Activated naive CD8-positive, alpha-beta T cell treated with anti-CD3 and anti-CD28 coated beads, Interleukin-2, amount 10 ng/mL, durations not matched to agents 7 days and 5 days (primary cell): ENCODE measurements at places on chromosomes 1 and 21. TPM values are rescaled to one million over a fixed set of nuclear protein-coding genes. Genes with fewer than 3 reads are reported as not detected.

GRCh38 chr1:115813727-115814126 is 27.2 kb downstream of the NHLH2 start:
- H3K4me3 ChIP-seq: no peak overlapping the region
- no peak for DNase-seq
- H3K27ac ChIP-seq: no peak overlapping the region
- H3K27me3 ChIP-seq: peaks cover 8% of the 10 kb centered on the region

DNA sequence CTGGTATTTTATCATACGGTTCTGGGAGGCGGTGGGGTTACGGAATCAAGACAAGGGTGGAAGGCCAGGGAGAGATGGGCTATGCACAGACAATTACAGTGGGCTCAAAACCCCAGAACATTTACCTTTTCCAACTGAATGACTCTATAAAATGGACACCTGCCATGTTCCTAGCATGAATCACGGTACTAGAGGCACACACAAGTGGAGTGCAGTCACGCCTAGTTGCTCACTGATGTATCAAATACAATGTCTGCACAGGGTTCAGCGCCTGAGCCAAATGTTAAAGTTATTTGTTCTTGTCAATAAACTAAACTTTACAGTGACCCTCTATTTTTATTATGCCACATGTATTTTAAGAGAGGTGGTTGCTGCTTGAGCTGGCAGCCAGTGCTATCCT is 121.4 kb downstream of the ATG4C start:
- H3K36me3 ChIP-seq: no peaks in the 10 kb centered on the region
- DNase-seq: no peak
- H3K4me3 ChIP-seq: no peak overlapping the region
- peaks cover 5% of the 10 kb centered on the region for H3K27me3 ChIP-seq
- H3K27ac ChIP-seq: no peak overlapping the region
- H3K4me1 ChIP-seq: peaks cover 2% of the 10 kb centered on the region

DNA sequence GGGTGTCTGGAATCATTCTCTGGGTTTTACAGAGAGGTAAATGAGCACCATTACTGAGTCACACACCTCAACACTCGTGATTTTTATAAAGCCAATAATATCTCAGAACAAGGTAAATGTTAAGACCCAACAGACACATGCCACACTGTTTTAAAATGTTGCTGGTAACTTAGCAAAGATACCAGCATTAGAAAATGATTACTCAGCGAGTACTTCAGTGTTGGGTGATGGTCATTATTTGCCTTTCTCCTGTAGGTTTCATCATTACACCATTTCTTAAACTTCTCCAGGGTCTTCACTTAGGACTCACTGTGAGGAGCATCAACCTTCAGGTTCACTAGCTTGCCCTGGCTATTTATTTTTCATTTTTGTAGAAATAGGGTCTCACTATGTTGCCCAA is 6.9 kb upstream of the C4BPB start:
- DNase-seq: no peak
- H3K27ac ChIP-seq: no peak overlapping the region
- H3K36me3 ChIP-seq: no peaks in the 10 kb centered on the region
- peaks cover 22% of the 10 kb centered on the region for H3K27me3 ChIP-seq
- no peak overlapping the region for H3K4me3 ChIP-seq

- no peak overlapping the region for H3K4me3 ChIP-seq
- peaks cover 26% of the 10 kb centered on the region for H3K27me3 ChIP-seq
- H3K27ac ChIP-seq: no peak overlapping the region
- DNase-seq: no peak
- peaks cover 4% of the 10 kb centered on the region for H3K36me3 ChIP-seq
Measured at GRCh38 chr1:35574125-35574654, 1.1 kb downstream of the TFAP2E start.

- no peaks in the 10 kb centered on the region for H3K27me3 ChIP-seq
- no peak overlapping the region for H3K27ac ChIP-seq
- no peak for DNase-seq
- H3K36me3 ChIP-seq: peaks cover 6% of the 10 kb centered on the region
Measured at GRCh38 chr21:13937236-13937635, 273.5 kb downstream of the LIPI start.

- no peak for DNase-seq
- H3K4me3 ChIP-seq: no peak overlapping the region
- H3K36me3 ChIP-seq: no peaks in the 10 kb centered on the region
Measured at GRCh38 chr21:45834026-45834715, 147.4 kb upstream of the COL6A1 start.

ANXA9 gene
- total RNA-seq: not detected

NUDT4B gene
- not detected for total RNA-seq

DNA sequence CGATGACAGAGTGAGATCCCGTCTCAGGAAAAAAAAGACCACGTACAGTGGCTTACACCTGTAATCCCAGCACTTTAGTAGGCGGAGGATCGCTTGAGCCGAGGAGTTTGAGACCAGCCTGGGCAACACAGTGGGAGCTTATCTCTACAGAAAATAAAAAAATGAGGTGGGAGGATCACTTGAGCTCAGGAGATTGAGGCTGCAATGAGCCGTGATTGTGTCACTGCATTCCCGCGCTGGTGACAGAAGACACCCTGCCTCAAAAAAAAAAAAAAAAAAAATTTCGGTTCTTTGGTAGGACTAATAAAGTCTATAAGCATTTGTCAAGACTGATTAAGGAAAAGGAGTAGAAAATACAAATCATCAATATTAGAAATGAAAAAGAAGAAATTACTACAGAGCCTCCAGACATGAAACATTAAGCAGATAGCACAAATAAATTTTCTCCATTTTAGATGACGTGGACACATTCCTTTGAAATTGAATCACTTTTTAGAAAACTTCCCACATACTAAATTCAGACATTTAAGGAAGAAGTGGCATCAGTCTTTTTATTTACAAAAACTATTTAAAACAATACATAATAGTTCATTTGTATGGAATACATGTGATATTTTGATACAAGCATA is 30.4 kb downstream of the MORC3 start:
- H3K27ac ChIP-seq: no peak overlapping the region
- no peak overlapping the region for H3K4me3 ChIP-seq
- H3K36me3 ChIP-seq: peaks cover 33% of the 10 kb centered on the region
- no peak for DNase-seq

NCAM2 gene
- not detected for total RNA-seq

DNA sequence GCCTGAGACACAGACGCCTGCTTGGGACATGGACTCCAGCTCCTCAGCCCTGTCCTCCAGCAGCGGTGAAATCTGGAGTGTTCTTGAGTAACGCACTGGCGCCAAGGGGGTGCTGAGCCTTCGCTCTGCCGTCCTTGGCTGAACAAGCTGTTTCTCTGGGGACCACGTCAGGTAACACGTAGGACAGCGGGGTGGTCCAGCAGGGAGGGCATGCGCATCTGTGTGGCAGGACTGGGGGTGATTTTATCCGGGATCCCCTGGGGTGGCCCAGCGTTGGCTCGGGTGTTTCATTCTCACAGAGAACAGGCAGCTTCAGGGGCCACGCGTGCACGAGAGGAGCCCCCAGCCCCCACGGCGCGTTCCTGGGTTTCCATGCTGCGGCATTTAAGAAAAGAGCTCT is 61.2 kb downstream of the AGPAT3 start:
- DNase-seq: no peak
- H3K27me3 ChIP-seq: no peaks in the 10 kb centered on the region
- H3K4me1 ChIP-seq: peaks cover 15% of the 10 kb centered on the region
- H3K27ac ChIP-seq: no peak overlapping the region
- H3K36me3 ChIP-seq: peaks cover 4% of the 10 kb centered on the region
- no peak overlapping the region for H3K4me3 ChIP-seq

SPRR2G gene
- total RNA-seq: not detected

ETV3L gene
- total RNA-seq: not detected

KLHL20 gene
- 27.7 TPM for total RNA-seq

GRCh38 chr21:34132202-34132601 is 58.8 kb downstream of the MRPS6 start:
- H3K36me3 ChIP-seq: peaks cover 54% of the 10 kb centered on the region
- peaks cover 62% of the 10 kb centered on the region for H3K4me1 ChIP-seq
- H3K27me3 ChIP-seq: no peaks in the 10 kb centered on the region
- peak overlapping the region; percentile 9 for H3K4me3 ChIP-seq
- peak overlapping the region; percentile 95 for H3K27ac ChIP-seq

ST6GALNAC5 gene
- not detected for total RNA-seq

- peaks cover 38% of the 10 kb centered on the region for H3K4me1 ChIP-seq
- H3K36me3 ChIP-seq: peaks cover 55% of the 10 kb centered on the region
- DNase-seq: no peak
- no peak overlapping the region for H3K4me3 ChIP-seq
- H3K27me3 ChIP-seq: no peaks in the 10 kb centered on the region
Measured at GRCh38 chr1:198910816-198911215, 272.0 kb downstream of the PTPRC start.

- H3K4me3 ChIP-seq: no peak overlapping the region
- H3K27me3 ChIP-seq: no peaks in the 10 kb centered on the region
- no peaks in the 10 kb centered on the region for H3K4me1 ChIP-seq
Measured at GRCh38 chr1:74247881-74248528, 12.8 kb downstream of the TNNI3K start.

ALPL gene
- total RNA-seq: not detected

DNA sequence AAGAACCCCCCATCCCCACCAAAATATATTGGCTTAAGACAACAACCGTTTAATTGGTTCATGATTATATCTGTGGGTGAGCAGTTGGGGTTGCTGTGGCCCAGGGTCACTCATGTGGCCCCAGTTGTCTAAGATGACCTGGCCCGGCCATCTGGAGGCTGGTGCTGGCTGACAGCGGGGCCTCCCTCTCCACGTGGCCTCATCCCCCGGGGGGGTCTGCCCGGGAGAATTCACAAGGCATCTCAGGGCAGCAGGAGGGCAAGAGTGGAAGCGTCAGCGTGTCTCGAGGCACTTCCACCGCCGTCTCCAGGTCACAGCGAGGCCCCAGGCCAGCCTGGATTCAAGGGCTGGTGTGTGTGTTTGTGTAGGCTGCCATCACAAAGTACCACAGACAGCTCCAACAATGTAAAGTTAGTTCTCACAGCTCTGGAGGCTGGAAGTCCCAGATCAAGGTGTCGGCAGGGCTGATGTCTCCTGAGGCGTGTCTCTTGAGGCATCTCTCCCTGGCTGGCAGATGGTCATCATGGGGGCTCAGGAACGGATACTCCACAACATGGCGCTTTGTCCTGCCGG is 11.0 kb upstream of the UTS2 start:
- no peak for DNase-seq
- no peak overlapping the region for H3K27ac ChIP-seq
- H3K4me3 ChIP-seq: no peak overlapping the region
- H3K36me3 ChIP-seq: no peaks in the 10 kb centered on the region
- H3K4me1 ChIP-seq: no peaks in the 10 kb centered on the region
- no peaks in the 10 kb centered on the region for H3K27me3 ChIP-seq

- peaks cover 39% of the 10 kb centered on the region for H3K4me1 ChIP-seq
- no peak overlapping the region for H3K27ac ChIP-seq
- DNase-seq: no peak
Measured at GRCh38 chr21:33940164-33940880, 24.7 kb upstream of the ATP5PO start.

ZNF593OS gene
- total RNA-seq: not detected

MSH4 gene
- 0.67 TPM for total RNA-seq

GRCh38 chr21:43337901-43338655 is 88.9 kb downstream of the SIK1 start:
- peaks cover 4% of the 10 kb centered on the region for H3K27me3 ChIP-seq
- no peak for DNase-seq
- peak overlapping the region; percentile 78 for H3K27ac ChIP-seq
- no peak overlapping the region for H3K4me3 ChIP-seq
- peaks cover 10% of the 10 kb centered on the region for H3K36me3 ChIP-seq

VCAM1 gene
- total RNA-seq: 0.51 TPM

- H3K27ac ChIP-seq: no peak overlapping the region
- no peaks in the 10 kb centered on the region for H3K36me3 ChIP-seq
- H3K4me1 ChIP-seq: no peaks in the 10 kb centered on the region
- no peak for DNase-seq
- no peak overlapping the region for H3K4me3 ChIP-seq
Measured at GRCh38 chr1:112111734-112112133, 122.3 kb upstream of the KCND3 start.

DRAM2 gene
- total RNA-seq: 37.1 TPM

GRCh38 chr1:160040476-160040875 is 8.7 kb upstream of the PIGM start:
- H3K27me3 ChIP-seq: peaks cover 11% of the 10 kb centered on the region
- no peak for DNase-seq
- no peaks in the 10 kb centered on the region for H3K4me1 ChIP-seq
- H3K27ac ChIP-seq: no peak overlapping the region

EPHA10 gene
- total RNA-seq: not detected

DNA sequence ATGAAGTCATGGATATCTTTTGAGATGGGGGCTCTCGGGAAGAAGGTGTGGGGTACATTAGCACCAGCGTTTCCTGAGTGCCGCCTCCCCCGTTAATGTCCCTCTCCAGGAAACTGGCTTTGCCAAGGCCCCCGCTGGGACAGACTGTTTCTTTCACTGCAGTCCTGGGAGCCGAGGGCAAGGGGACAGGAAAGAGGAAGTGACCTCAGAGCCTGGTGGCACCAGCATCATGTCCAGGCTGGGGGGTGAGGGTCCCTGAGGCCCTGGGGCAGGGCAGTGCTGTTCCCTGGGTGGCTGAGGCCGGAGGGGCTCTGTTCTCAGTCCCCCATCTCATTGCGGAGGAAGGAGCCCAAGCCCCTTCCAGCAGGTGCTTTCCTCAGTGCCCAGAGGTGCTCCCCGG is 5.8 kb downstream of the PFKL start:
- no peak overlapping the region for H3K4me3 ChIP-seq
- H3K27me3 ChIP-seq: no peaks in the 10 kb centered on the region
- no peak for DNase-seq
- H3K4me1 ChIP-seq: peaks cover 20% of the 10 kb centered on the region

- H3K27me3 ChIP-seq: no peaks in the 10 kb centered on the region
- H3K4me3 ChIP-seq: no peak overlapping the region
Measured at GRCh38 chr1:234434706-234435105, 44.3 kb downstream of the TARBP1 start.

DNA sequence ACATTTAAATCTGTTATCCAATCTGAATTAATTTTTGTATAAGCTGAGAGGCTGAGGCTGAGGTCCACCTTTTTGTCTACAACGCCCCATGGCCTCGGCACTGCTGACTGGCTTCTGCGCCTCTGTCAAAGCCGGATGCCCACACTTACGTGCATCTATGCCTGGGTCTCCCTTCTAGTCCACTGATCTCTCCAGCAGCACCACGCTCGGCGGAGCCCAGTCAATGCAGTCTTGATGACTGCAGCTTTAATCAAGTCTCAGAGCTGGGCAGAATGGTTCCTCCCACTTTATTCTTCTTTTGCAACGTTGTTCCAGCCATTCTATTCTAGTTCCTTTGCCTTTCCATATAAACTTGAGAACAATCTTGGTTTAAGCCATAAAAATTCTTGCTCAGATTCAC is 9.4 kb downstream of the PRDM15 start:
- peaks cover 2% of the 10 kb centered on the region for H3K36me3 ChIP-seq
- peaks cover 22% of the 10 kb centered on the region for H3K4me1 ChIP-seq
- H3K27ac ChIP-seq: no peak overlapping the region
- DNase-seq: no peak
- no peak overlapping the region for H3K4me3 ChIP-seq

GGPS1 gene
- total RNA-seq: 34.9 TPM

DNA sequence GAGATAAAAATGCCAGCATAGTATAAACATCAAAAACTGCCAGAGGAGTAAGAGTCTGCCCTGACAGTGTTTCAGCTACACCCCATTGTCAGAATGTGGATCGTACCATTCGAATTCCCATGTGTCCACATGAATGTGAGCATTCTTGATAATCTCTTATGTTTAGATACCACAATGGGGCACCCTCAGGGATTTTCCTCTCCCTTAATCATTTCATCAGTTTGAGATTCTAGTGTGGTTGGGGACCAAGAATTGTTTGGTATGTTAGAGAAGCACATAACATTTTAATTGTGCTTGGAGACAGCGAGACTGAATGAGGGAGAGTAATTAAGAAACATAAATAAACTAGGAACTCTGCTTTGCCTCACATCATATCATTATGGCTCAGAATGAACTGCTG is 120.2 kb downstream of the ZC3H11B start:
- no peaks in the 10 kb centered on the region for H3K4me1 ChIP-seq
- no peak for DNase-seq
- H3K27me3 ChIP-seq: no peaks in the 10 kb centered on the region
- H3K36me3 ChIP-seq: no peaks in the 10 kb centered on the region
